ENCODE measurements at places on chromosomes 16 and 17. TPM values are rescaled to one million over a fixed set of nuclear protein-coding genes. Genes with fewer than 3 reads are reported as not detected.
A peak's percentile ranks its signal among the peaks of the same experiment; 100 is the strongest.

Gene TMEM92
- 1.3 TPM for total RNA-seq

GRCh38 chr17:44314869-44315661 is 6.7 kb downstream of the RUNDC3A start:
- no peak for DNase-seq

- DNase-seq: no peak
Measured at GRCh38 chr17:31433091-31433790, 41.8 kb downstream of the RAB11FIP4 start.

Gene PRSS22
- not detected for total RNA-seq

Gene SOST
- not detected for total RNA-seq

DNA sequence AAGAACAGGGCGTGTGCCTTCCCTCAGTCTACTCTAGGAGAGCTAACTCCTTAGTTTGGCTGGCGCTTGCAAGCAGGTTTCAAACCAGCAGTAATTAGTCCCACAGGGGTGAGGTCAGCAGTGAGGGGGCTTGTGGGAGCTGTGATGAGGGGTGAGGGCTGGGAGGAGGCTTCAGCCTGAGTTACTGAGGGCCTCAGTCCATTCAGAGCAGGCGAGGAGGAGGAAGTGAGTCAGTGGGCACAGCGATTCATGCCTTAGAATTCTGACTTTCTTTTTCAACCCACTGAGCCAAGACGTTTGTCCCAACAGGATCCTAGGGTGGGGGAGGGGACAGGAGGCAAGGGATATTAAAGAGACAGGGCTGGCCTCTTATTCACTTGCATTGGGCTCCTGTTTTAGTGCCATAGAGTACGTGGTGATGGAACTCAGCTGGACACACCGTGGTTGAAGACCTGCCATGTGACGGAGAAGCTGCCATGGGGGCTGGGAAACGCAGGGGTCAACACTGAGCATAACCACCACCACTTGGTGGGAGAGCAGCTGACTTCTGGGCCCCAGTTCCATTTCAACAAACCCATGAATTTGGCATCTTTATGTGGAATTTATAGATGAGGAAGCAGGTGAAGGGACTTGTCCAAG is 8.3 kb upstream of the ITGA3 start:
- no peak for DNase-seq

Gene DOC2B
- 0.64 TPM for total RNA-seq

DNA sequence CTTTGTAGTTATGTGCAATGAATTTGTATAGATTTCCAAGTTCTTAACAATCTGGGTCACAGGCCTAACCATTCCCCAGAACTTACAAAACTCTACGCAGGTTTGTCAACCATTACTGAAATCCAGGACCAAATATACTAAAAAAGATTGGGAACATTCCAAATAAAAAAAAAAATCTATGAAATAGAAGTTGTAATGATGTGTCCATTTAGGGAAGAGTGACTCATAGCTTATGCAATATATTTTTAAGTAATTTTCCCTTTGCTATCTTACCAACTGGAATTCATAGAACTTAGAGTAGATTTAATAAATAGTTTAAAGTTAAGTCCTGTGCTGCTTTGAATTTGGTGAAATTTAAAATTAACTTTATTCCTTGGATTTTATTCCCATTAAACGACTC is 393.2 kb downstream of the PMP22 start:
- DNase-seq: no peak

DNA sequence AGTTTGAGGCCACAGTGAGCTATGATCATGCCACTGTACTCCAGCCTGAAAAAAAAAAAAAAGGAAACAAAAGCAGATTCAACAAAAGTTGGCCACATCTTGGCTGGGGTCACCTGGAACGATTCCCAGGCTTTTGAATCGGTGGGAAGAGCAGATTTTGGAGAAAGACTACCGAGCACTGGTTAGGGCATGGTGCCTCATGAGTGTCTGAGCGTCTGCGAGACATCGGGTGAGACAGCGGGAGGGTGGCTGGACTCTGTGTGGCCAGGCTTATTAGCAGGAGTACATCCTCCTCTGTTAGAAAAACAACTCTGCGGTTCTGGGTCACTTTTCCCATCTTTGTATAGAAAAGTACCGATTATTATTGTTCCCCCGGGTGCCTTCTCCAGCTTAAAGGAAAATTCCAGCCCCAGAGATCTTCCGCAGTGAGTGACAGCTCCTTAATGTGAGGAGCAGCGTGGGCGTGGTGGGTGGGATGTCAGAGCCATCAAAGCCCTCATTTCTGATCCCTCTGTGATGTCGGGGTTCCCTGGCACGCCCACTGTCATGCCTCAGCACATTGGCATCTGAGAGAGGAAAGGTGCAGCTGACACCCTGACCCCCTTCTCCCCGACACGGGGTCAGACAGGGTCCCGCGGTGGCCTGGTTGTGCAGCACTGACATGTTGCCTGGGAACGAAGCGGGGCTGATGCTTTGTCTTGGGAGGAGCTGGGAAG is 6.9 kb downstream of the RGS9 start:
- no peak for DNase-seq

GRCh38 chr17:40491486-40491885 is 9.9 kb downstream of the TNS4 start:
- no peak for DNase-seq

- no peak for DNase-seq
Measured at GRCh38 chr16:55576384-55576783, 9.9 kb downstream of the CAPNS2 start.

Gene DNAAF8
- total RNA-seq: 0.19 TPM

GRCh38 chr16:281660-282255 is 1.2 kb upstream of the PDIA2 start:
- no peak for DNase-seq

DNA sequence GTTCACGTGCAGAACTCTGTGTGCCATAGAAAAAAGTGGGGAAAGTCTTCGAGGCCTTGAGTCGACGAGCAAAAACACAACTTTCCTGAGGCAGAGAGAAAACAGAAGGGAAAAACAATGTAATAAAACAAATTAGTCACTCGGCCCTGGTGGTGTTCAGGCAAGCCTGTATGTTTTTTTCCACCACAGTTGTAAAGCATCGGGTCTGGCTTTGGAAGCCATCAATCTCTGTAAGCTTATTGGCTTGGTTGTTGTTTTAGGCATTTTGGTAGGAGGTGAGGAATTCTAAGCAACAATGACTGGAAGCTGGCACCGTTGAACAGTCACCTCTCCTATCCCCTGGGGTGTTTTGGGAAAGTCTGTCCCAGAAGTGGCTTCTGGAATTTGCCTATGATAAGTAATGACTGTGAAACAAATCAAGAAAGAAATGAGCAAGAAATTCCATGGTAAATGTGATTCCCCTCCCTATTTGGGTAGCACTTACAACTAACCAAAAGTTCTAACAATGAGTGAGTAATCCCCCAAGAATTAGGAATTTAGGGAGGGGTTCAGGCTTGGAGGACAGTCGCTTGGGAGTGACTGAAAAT is 2.8 kb downstream of the CDH13 start:
- DNase-seq: no peak

DNA sequence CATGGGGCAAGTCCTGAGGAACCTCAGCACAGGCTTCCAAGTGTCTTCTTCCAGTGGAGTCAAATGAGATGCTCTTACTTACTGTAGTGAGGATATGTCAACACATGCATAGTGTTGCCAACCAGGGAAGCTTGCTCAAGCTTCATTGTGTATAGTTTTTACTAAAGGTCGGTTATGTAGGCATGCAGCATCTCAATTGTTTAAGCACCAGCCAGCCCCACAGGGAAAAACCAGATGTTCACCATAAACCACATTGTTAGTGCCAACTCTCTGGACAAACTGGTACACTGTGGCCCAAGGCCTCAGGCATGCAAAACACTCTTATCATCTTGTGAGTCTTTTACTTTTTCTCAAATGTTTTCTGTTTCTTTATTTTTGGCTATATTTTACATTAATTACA is 152.1 kb downstream of the PHKB start:
- no peak for DNase-seq

DNA sequence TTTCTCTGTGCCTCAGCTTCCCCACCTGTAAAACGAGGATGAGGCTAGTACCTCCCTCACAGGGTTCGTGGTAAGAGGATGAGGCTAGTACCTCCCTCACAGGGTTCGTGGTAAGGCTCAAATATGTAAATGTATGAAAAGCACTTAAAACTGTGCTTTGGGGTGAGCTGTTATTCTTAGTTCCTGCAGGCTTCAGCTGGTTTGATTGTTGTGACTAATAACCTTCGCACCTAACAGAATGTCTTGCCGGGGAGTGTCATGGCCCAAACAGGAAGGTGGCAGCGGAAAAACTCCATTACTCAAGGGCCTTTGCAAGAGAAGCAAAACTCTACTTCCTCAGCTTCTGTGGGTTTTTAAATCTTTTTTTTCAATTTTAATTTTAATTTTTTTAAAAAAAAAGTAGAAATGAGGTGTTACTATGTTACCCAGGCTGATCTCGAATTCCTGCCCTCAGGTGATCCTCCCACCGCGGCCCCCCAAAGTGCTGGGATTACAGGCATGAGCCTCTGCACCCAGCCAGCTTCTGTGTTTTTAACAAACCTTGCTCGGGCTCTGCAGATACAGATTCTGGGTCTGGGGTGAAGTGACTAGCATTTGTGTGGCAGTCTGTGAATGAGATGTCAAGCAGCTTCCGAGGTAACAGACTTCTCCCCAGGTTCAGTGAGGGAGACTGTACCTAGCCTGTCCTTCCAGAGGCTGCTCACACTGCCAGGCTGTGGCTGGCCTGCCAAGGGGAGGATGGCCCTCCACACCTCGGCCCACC is 103.0 kb downstream of the RAB11FIP4 start:
- no peak for DNase-seq

- peak; percentile 93 for DNase-seq
Measured at GRCh38 chr16:35480361-35480760, 2020.9 kb downstream of the TP53TG3F start.

DNA sequence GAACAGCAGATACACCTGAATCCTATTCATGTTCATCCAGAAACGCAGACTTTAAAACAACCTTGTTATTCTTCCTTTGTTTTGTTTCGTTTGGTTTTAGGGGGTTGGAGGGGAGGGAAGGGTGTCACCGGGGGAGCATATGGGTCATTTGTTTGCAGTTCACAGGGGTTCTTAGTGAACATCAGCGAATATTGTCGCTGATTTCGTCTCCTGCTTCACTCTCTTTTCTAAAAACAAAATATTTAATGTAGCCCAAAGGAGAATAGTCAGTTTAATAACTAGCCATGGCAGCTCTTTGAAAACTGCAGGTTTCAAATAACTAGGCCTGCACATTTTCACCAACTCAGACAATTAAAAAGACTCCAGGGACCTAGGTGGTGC is 37.6 kb downstream of the HLF start:
- no peak for DNase-seq

DNA sequence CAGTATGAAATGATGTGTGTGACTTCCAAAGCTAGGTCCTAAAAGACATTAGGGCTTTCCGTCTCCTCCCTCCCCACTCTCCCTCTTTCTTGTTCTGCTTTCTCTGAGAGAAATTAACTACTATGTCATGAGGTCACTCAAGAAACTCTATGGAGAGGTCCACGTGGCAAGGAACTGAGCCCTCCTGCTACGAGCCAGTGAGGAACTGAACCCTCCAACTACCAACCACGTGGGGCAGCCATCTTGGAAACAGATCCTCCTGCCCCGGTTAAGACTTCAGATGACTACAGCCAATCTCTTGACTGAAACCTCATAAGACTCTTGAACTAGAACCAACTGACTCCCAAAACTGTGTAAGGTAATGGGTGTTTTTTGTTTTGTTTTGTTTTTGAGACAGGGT is 4.2 kb upstream of the ALOX15 start:
- DNase-seq: no peak

DNA sequence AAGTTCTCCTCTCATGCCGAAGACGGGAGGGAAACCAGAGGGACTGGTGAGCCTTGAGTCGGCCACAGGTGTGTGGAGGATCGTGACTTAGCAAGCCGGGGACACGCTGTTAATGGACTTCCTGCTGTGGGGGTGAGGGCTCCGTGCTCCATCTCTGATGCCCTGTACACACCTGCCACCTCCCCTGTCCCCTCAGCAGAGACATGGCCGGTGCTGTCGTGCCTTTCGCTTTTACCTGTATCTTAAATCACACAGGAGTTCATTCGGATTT is 75.9 kb upstream of the ZNF750 start:
- DNase-seq: no peak

Gene DPEP1
- 0.53 TPM for total RNA-seq

- DNase-seq: peak; percentile 91
Measured at GRCh38 chr17:43393944-43394482, 4.8 kb upstream of the ARL4D start.

- peak; percentile 49 for DNase-seq
Measured at GRCh38 chr17:82775001-82775823, 23.3 kb downstream of the TBCD start.

- no peak for DNase-seq
Measured at GRCh38 chr16:64356267-64356666, 765.6 kb downstream of the CDH11 start.

Gene SAT2
- 56.3 TPM for total RNA-seq

Gene GSE1
- 5.8 TPM for total RNA-seq

DNA sequence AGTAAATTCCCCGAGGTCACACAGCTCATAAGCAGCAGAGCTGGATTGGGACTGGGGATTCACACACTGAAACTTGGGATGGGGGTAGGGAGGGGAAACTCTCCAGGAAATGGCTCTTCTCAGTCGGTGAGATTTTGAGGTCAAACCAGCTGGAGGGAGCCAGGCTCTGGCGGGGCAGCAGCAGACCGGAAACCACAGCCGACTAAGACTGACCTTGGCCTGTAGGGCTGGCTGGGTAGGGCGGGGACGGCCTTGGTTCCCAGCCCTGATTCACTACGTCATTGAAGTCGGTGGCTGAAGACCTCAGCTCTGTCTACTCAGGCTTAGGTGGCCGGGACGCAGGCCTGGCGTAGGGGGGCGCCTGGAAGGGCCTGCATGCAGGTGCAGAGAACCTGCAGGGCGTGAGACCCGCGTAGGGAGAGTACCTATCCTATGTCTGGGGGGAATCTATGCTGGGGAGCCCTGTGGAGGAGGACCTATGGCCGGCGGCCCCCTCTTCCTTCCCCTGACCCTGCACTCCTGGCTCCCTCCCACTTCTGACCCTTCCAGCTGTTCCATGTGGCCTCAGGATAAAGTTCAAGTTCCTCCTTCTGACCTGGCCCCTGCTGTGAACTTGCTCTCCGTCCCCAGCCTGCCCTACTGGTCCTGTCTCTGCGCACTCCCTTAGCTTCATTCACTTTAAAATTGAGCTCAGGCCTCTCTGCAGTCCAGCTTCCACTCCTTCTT is 11.9 kb upstream of the SLC4A1 start:
- peak; percentile 36 for DNase-seq

- DNase-seq: no peak
Measured at GRCh38 chr17:15377200-15377599, 35.8 kb upstream of the TEKT3 start.

- no peak for DNase-seq
Measured at GRCh38 chr17:68302066-68302564, 10.8 kb downstream of the ARSG start.
